ENCODE measurements at places on chromosomes 2 and 18.
A peak's percentile ranks its signal among the peaks of the same experiment; 100 is the strongest.

DNA sequence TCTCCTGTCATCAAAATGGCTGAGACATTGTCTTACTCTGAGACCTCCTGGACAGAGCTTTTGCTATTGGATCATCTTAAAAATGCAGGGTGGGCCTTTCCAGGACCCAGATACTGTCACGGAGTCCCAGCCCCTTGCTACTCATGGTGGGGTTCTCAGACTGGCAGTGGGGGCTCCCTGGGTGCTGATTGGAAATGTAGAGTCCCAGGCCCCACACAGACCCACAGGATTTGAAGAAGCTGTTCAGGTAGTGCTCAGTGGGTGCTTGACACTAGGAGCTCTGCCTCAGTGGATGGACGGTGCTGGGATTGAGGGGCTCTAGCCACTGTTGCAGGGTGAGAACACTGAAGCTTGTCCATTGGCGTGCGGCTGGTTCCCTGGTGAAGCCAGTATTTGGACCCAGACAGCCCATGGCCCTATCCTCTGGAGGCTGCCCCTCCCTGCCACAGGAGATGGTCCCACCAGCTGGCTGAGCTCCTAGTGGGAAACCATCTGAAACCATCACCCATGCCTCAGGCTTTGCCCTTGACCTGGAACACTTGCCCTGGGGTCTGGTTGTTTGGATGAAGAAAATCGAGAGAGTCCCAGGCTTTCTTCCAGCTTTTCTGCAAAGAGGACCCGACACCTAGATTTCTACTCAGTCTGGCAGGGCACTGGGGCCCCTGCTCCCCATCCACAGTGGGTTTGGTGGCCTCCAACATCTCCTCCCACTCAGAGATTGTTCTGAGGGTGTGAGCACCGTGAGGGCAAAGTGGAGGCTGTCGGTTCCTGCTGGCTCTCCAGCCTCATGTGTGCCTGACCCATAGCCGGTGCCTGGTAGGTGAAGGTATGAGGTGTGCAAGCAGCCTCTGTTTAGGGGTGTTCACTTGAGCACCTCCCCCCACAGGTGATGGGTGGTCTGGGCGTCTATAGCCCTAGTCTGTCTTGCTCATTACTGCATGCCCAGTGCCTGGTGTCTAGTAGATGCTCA lies 30.1 kb downstream of the MROH2A start:
- no peak for DNase-seq
- no peak overlapping the region for H3K4me3 ChIP-seq
- no peaks in the 10 kb centered on the region for H3K27me3 ChIP-seq

- no peaks in the 10 kb centered on the region for H3K4me1 ChIP-seq
- H3K4me3 ChIP-seq: no peak overlapping the region
- H3K36me3 ChIP-seq: no peaks in the 10 kb centered on the region
- DNase-seq: no peak
- no peak overlapping the region for H3K27ac ChIP-seq
Observed at GRCh38 chr2:217776631-217777030, 226.2 kb downstream of the TNS1 start.

- H3K4me3 ChIP-seq: no peak overlapping the region
- peak; percentile 89 for DNase-seq
- no peaks in the 10 kb centered on the region for H3K36me3 ChIP-seq
- no peaks in the 10 kb centered on the region for H3K27me3 ChIP-seq
- peak overlapping the region; percentile 67 for H3K27ac ChIP-seq
Observed at GRCh38 chr18:57051657-57052044, 95.2 kb upstream of the BOD1L2 start.

- no peak overlapping the region for H3K4me3 ChIP-seq
- no peak overlapping the region for H3K27ac ChIP-seq
- no peaks in the 10 kb centered on the region for H3K4me1 ChIP-seq
- no peaks in the 10 kb centered on the region for H3K27me3 ChIP-seq
- no peaks in the 10 kb centered on the region for H3K36me3 ChIP-seq
Observed at GRCh38 chr18:70021498-70021897, 73.8 kb upstream of the CD226 start.

DNA sequence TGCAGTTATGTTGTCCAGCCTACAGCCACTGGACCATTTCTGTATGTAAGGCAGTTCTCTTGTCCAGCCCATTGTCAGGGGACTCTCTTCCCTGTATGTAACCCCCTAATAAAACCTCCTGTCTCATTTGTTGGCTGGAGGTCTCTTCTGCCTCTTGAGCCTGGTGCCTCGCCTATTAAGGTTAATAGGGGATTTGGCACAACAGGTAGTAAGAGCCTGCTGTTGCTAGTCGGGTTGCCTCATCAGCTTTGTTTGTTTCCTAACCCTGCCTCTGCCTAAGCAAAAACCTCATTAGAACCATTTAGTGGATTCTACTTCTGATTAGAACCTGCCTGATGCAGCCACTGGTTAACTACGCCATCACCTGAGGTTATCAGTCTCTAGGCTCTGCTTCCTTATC lies 62.2 kb upstream of the STPG4 start:
- H3K4me1 ChIP-seq: peaks cover 30% of the 10 kb centered on the region
- H3K27ac ChIP-seq: peak overlapping the region; percentile 83
- no peaks in the 10 kb centered on the region for H3K36me3 ChIP-seq
- DNase-seq: no peak
- H3K4me3 ChIP-seq: no peak overlapping the region

- no peak overlapping the region for H3K4me3 ChIP-seq
- no peaks in the 10 kb centered on the region for H3K27me3 ChIP-seq
- no peak overlapping the region for H3K27ac ChIP-seq
Observed at GRCh38 chr2:161898633-161899032, 175.4 kb downstream of the DPP4 start.

GRCh38 chr2:24459224-24460161 lies 31.6 kb upstream of the NCOA1 start:
- no peak overlapping the region for H3K27ac ChIP-seq
- no peaks in the 10 kb centered on the region for H3K27me3 ChIP-seq
- H3K4me1 ChIP-seq: no peaks in the 10 kb centered on the region
- no peak overlapping the region for H3K4me3 ChIP-seq
- no peak for DNase-seq

GRCh38 chr2:199602271-199602895 lies 144.6 kb upstream of the SATB2 start:
- no peaks in the 10 kb centered on the region for H3K36me3 ChIP-seq
- peak; percentile 13 for DNase-seq
- no peaks in the 10 kb centered on the region for H3K4me1 ChIP-seq
- no peak overlapping the region for H3K27ac ChIP-seq
- H3K27me3 ChIP-seq: no peaks in the 10 kb centered on the region
- no peak overlapping the region for H3K4me3 ChIP-seq

- H3K36me3 ChIP-seq: no peaks in the 10 kb centered on the region
- no peak overlapping the region for H3K4me3 ChIP-seq
- DNase-seq: no peak
- H3K4me1 ChIP-seq: peaks cover 19% of the 10 kb centered on the region
- no peaks in the 10 kb centered on the region for H3K27me3 ChIP-seq
- no peak overlapping the region for H3K27ac ChIP-seq
Observed at GRCh38 chr2:127530245-127531140, 4.2 kb upstream of the IWS1 start.

DNA sequence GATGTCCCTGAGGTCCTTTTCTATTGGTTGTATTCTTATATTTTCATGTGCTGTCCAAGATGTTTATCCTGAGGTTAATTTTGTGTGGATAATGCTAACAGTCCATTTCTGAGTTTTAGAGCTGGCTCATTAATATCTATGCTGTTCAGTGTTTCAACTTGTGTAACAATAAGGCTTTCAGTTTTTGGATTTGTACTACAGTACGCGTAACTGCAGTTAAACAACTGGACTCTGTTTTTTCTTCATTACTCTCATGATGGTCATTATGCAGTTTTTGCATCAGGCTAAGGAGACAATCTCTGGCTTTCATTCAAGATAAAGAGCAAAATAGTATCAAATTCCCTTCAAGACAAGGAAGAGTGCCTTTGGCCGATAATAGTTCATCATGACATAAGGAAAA lies 1364.8 kb downstream of the DPP10 start:
- H3K4me1 ChIP-seq: no peaks in the 10 kb centered on the region
- H3K27ac ChIP-seq: no peak overlapping the region
- DNase-seq: no peak
- no peaks in the 10 kb centered on the region for H3K27me3 ChIP-seq

GRCh38 chr2:201084863-201085262 lies 13.1 kb downstream of the NDUFB3 start:
- no peaks in the 10 kb centered on the region for H3K36me3 ChIP-seq
- H3K27ac ChIP-seq: no peak overlapping the region
- H3K4me1 ChIP-seq: no peaks in the 10 kb centered on the region
- no peak for DNase-seq
- no peaks in the 10 kb centered on the region for H3K27me3 ChIP-seq

- no peak for DNase-seq
- H3K27me3 ChIP-seq: no peaks in the 10 kb centered on the region
- H3K4me1 ChIP-seq: peaks cover 34% of the 10 kb centered on the region
- peak overlapping the region; percentile 96 for H3K27ac ChIP-seq
- H3K36me3 ChIP-seq: no peaks in the 10 kb centered on the region
Observed at GRCh38 chr2:61016392-61017002, 1.0 kb upstream of the PEX13 start.
